Head of caudate nucleus (tissue), 42 donors: ENCODE measurements at places on chromosomes 12 and 14.

GRCh38 chr14:68464711-68465110 lies 328.2 kb downstream of the ZFP36L1 start:
- DNase-seq = no peak

DNA sequence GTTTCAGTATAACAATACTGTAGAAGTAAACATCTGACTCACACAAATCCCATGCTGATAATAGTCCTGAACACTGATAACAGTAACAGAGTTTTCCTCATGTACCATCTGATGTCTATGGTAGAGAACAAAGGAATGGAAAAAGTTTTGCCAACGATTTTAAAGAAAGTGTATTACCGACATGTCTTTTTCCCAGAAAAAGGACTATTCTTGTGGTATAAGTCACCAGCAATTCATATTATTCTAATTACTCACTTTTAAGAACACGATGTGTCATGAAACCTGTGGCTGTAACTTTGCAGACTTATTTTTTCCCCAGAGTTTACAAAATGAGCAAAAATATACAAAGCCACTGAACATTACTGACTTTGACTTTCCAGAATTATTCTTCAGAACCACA lies 40.1 kb upstream of the DCN start:
- no peak for DNase-seq

DNA sequence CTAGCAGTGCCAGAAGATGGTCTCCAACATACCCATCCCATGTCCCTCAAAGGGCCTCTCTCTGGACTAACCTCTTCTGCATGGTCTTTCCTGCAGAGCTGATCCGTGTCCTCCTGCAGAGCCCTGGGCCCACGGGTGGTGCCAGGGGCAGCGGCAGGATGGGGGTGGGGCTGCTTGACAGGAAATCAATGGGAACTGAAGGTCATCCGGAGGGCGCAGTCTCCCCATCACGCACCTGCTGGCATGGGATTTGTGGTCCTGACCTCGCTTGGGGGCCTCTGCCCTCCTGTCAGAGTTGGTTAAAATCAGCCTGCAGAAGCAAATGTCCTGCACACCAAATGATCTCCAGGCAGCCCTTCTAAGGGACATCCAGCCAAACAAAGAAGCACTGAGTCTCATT lies 110.2 kb downstream of the DPF3 start:
- DNase-seq = no peak

GRCh38 chr12:57845478-57846284 lies 848 bp downstream of the CTDSP2 start:
- peak; percentile 91 for DNase-seq

GRCh38 chr12:65903691-65904383 lies 79.6 kb downstream of the HMGA2 start:
- DNase-seq = no peak

DNA sequence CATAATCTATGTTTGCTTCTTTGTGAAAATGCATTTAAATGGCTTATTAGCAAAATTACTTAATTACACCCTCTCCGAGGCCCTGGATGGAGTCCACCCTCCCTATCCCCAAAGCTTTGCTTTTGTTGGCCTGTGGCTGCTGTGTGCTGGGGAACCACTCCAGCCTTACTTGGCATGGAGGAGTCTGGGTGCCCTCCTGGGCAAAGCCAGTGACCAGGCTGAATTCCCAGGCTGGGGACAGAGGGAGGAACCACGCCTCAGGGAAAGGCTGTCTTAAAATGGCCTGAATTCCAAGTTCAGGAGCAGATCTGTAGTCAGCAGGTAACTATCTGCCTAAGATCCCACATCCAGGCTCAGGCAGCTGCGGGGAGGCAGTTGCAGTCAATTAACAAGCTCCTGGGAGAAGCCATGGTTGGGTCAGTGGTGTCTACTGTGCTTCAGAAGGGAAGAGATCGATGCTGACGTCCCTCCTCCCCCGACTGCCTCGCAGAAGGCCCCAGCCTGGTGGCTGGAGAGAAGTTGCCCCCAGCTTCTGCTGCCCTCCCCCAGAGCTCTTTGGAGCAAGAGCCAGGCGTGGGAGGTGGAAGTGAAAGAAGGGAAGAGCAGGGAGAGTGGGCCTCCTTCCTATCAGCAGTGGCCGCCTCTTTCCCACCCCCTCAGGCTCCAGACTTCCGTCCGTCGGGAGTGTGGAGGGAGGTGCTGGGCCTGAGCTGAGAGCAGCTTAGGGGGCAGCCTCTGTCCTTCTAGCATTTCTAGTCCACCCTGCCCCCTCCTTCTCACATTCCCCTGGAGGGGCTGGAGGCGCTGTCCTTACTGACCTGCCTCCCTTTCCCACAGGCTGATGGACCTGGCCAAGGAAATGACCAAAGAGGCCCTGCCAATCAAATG lies 11.3 kb downstream of the VASH1 start:
- no peak for DNase-seq

GRCh38 chr12:53054112-53054878 lies 4.4 kb downstream of the TNS2 start:
- peak; percentile 97 for DNase-seq
